ENCODE measurements at places on chromosomes 13 and 19.

- no peak for DNase-seq
Observed at GRCh38 chr13:30520571-30520970, 54.8 kb upstream of the HMGB1 start.

DNA sequence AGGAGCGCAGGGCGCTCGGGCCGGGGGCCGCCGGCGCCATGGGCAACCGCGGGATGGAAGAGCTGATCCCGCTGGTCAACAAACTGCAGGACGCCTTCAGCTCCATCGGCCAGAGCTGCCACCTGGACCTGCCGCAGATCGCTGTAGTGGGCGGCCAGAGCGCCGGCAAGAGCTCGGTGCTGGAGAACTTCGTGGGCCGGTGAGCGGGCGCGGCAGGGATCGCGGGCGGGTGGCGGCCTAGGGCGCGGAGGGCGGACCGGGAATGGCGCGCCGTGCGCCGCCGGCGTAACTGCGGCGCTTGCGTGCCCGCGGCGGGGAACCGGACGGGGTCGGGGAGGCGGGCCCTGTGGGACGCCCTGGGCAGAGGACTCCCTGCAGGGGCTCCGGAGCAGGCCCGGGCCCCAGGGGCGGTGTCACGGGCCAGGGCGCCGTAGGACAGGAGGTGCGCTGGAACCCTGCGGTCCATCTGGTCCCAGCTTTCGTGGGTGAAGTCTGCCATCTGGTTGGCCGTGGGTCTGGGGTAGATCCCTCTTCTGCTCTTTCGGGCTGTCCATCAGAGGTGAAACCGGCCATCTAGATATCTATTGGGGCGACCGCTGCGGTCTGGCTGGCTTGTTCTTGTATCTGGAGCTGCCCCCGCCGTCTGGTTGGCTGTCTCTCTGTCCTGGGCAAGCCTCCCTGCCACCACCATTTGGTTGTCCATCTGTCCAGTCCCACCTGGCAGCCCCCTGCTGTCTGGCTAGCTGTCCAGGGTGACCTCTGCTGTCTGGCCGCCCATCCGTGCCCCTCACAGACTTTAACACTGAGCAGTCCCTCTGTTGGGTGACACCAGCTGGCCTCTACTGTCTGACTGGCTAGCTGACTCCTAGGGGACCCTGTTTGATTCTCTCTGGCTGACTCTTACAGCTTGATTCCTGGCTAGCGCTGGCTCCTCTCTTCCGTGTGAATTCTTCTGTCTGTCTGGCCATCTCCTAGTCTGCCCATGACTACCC, 622 bp downstream of the DNM2 start:
- DNase-seq: no peak

DNA sequence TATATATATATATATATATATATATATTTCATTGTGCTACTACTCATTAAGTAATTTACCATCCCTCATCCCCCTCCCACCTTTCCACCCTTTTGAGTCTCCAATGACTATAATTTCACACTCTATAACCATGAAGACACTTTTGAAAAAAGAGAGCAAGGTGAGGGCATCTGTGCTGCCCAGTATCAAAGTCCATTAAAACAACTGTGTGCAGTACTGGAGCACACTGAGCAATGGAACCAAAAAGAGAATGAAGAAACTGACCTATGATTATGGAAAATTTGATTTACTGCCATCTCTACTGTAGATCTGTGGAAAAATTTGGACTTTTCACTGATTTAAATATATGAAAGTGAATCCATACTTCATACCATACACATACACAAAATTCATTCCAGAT, 217.9 kb downstream of the COL4A1 start:
- no peak for DNase-seq

- DNase-seq: no peak
Observed at GRCh38 chr19:13005253-13005652, 10.0 kb downstream of the NFIX start.

DNA sequence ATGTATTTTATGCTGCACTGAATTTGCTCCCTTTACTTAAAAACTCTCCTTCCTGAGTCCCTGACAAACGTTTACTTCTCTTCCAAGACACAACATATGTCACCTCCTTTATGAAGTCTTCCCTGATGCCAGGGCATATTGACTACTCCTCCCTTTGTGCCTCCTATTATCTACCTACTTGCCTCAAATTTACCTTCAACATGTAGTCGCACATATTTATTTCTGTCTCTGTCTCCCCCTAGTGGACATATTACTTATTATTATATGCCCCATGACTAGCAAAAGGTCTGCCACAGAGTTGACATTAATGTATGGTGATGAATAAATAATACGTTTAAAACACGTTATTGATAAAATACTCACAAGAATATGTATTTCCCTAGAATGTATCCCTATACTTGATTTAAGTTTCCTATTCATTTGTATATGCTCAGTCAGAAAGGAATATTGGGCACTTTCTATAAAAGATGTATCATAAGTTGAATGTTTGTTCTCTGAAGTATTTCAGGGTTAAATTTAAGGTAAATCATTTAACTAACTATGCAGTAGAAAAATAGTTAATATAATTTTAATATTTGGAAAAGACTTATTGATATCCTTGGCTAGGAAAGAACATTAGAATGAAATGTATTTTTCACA, 250.3 kb upstream of the ATXN8OS start:
- no peak for DNase-seq

- DNase-seq: no peak
Observed at GRCh38 chr13:43390619-43391018, 367.2 kb downstream of the DNAJC15 start.

- no peak for DNase-seq
Observed at GRCh38 chr19:1901940-1902404, 3.2 kb upstream of the ADAT3 start.

DNA sequence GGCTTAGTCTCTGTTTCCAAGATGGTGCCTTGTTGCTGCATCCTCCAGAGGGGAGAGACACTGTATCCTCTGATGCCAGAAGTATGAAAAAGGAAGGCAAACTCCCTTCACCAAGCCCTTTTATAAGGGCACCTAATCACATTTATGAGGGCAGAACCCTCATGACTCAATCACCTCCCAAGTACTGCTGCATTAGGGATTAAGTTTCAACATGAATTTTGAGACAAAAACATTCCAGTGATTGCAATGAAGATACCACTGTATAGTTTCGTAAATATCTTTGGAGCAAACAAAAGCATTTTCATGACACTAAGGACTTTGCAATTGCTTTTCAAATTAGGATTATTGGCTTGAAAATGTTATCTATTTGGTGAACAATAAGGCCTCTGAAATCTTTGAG, 63.8 kb downstream of the RNF17 start:
- no peak for DNase-seq

- DNase-seq: no peak
Observed at GRCh38 chr13:29379281-29379680, 216.2 kb downstream of the SLC7A1 start.

- DNase-seq: no peak
Observed at GRCh38 chr13:39506559-39507390, 96.2 kb downstream of the LHFPL6 start.

GRCh38 chr19:33437393-33437820, 63.9 kb downstream of the CEBPG start:
- no peak for DNase-seq

DNA sequence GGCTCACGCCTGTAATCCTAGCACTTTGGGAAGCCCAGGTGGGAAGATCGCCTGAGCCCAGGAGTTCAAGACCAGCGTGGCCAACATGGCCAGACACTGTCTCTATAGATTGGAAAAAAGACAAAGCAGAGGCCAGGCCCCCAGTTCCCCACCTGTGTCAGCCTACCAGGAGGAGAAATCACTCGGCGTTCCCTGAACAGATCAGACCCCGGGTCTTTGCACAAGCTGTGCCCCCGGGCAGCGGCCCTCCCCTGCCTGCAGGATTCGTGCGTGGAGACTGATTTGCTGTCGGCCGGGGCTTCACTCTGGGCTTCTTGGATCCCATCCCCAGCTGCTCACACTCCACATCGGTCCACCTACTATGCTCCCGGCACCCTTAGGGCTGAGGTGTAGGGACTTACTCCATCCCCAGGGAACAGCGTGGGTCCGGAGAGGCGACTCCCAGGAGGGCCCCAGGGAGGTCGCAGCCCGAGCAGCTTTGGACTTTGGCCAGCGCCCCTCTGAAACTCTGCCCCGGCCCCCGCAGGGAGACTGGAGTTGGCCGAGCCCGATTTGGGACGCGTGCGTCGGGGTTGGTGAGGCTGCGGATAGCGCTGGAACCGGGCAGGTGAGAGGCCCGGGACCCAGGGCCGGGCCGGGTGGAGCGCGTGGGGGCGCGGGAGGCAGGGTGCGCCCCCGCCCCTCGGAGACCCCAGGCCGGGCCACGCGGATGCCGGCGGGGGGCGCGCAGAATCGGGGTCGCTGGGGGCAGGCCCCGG, 515 bp upstream of the EFNA2 start:
- DNase-seq: no peak

GRCh38 chr19:48685583-48685982, 10.2 kb upstream of the FUT2 start:
- DNase-seq: no peak

- no peak for DNase-seq
Observed at GRCh38 chr19:31459430-31459829, 110.2 kb upstream of the TSHZ3 start.

DNA sequence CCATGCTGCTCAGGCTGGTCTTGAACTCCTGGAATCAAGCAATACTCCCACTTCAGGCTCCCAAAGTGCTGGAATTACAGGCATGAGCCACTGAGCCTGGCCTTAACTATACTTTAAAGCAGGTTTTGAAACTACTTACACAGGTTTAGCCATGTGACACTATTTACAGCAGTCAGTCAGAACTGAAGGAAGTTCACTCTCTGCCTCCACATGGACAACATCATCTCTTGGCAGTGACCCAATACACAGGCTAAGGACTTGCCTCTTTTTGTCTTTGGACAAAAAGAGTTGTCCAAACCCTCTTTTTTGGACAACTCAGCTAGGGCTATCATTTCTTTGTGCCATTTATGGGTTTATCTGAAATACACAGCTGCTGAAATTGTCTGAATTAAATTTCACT, 89.0 kb upstream of the CLDN10 start:
- no peak for DNase-seq

DNA sequence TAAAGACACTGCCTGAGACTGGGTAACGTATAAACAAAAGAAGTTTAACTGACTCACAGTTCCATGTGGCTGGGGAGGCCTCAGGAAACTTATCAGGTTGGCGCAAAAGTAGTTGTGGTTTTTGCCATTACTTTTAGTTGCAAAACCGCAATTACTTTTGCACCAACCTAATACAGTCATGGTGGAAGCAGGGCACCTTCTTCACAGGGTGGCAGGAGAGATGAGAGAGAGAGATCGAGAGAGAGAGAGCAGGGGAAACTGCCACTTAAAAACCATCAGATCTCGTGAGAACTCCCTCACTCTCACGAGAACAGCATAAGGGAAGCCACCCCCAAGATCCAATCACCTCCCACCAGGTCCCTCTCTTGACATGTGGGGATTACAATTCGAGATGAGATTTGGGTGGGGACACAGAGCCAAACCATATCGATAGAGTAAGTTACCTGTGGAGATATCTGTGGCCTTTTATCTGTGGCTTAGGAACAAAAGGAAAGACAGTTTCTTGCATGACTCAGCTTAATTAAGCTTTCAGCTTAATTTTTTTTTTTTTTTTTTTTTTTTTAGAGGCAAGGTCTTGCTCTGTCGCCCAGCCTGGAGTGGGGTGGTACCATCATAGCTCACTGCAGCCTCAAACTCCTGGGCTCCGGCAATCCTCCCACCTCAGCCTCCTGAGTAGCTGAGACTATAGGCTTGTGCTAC, 7.6 kb upstream of the CABP5 start:
- no peak for DNase-seq

DNA sequence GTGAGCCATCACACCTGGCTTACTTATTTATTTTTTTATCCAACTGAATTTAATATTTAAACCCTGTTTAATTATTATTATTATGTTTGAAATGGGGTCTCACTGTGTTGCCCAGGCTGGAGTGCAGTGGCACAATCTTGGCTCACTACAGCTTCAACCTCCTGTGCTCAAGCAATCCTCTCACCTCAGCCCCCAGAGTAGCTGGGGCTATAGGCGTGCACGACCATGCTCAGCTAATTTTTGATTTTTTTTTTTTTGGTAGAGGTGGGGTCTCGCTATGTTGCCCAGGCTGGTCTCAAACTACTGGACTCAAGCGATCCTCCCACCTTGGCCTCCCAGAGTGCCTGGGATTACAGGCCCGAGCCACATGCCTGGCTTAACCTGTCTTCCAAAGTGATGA, 32.5 kb downstream of the SPTBN4 start:
- DNase-seq: no peak

- no peak for DNase-seq
Observed at GRCh38 chr19:32041681-32042292, 303.6 kb upstream of the ZNF507 start.

DNA sequence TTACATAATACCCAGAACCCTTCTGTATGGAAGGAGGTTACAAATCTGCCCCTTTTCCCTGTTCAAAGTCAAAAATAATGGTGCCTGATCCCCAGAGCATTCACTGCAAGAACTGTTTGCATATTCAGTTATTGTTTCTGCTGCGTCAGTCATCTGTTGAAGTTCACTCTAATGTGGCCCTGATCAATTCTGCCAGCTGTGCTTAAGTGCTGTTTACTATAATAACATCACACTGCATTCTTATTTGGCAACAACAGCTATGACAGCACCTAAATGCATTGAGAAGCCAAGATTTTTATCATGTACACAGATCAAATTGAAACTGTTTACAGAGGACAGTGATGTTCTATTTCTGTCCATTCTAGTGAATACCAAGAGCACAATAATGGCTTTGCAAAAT, 115.9 kb downstream of the DACH1 start:
- no peak for DNase-seq

DNA sequence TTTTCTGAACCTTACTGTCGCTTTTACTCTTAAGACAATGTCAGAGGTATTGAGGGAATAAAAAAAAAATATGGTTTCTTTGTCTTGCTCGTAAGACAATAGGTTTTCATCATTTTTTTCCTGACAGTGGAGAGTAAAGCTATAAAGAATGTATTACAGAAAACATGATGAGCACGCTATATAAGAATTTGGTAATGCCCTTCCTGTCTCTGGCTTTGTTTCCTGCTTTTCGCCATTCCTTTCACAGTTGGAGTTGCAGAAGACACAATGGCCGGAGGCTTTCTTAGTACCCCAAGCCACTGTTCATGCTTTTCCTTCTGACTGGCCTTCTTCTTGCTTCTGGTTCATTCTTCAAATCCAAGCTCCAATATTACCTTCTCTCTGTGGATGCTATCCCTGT, 101.0 kb upstream of the DACH1 start:
- DNase-seq: no peak

GRCh38 chr13:53064731-53065130, 36.1 kb downstream of the OLFM4 start:
- no peak for DNase-seq

DNA sequence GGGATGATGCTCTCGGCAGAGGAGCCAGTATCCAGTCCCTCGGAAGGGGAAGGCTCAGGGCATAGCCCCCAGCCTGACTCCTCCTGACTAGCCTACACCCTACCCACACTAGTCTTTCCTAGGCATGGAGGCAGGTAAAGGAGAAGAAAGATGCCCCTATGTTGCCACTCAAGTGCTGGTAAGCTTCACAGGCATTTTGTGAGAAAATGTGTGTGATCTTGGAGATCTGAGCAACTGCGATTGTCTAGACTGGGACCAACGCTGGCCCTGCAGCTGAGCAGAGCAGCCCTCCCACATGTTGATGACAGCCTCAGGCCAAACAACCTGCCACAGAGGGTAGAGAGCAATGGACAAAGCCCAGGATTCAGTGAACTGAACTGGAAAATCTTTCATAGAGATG, 11.7 kb upstream of the ATP12A start:
- DNase-seq: no peak
